ENCODE measurements at places on chromosomes 12 and 14.

- no peak for DNase-seq
Observed at GRCh38 chr12:122406701-122407164, 15.7 kb downstream of the CLIP1 start.

GRCh38 chr14:81408595-81408994, 8.5 kb upstream of the STON2 start:
- DNase-seq, result no peak

DNA sequence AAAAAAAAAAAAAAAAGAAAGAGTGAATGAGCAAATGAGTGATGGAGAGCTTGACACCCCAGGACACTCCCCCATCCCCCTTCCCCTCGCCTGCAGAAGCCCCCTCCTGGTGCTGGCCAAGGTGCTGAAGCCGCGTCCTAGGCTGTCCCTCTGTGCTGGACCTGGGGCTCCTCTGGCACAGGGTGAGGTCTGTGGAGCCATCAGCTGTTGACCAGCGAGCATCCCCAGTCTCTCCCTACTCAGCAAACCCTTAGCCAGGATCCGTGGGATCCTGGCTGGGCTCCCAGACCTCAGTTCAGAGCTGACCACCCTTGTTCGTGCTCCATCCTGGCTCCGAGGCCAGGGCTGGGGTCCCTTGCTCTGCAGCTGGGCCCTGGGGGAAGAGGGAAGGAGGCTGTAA, 5.4 kb upstream of the KIF26A start:
- no peak for DNase-seq

- no peak for DNase-seq
Observed at GRCh38 chr12:47155457-47156166, 75.9 kb upstream of the AMIGO2 start.

- no peak for DNase-seq
Observed at GRCh38 chr12:92134638-92135274, 10.9 kb downstream of the BTG1 start.

DNA sequence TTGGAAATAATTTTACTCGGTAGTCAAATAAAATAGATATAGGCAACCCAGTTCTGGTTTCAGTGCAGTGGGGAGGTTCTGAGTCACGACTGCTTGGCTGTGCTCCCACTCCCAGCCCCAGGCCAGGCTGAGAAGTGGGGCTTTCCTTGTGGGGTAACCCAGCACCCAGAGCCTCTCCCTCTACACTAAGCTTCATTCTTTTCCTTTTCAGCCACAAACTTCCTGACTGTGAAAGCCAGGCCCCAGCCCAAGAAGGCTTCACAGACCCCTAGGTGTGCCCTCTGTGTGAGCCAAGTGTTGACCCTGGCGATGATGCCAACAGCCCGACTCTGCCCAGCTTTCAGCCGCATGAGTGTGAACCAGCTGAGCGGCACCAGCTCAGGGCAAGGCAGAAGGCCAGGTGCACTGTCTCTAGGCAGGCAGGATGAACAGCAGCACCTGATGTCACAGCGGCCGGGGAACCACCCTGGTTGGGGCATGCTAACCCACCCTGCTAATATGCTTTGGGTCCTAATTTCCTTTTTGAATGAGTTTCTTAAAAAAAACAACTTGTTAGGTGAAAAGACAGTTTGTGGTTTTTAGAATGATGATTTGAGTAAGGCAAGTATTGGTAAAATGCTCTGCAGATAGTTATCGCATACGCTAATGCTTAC, 42.2 kb upstream of the ATP23 start:
- DNase-seq, result no peak

- no peak for DNase-seq
Observed at GRCh38 chr14:75181293-75182062, 5.1 kb upstream of the TMED10 start.

DNA sequence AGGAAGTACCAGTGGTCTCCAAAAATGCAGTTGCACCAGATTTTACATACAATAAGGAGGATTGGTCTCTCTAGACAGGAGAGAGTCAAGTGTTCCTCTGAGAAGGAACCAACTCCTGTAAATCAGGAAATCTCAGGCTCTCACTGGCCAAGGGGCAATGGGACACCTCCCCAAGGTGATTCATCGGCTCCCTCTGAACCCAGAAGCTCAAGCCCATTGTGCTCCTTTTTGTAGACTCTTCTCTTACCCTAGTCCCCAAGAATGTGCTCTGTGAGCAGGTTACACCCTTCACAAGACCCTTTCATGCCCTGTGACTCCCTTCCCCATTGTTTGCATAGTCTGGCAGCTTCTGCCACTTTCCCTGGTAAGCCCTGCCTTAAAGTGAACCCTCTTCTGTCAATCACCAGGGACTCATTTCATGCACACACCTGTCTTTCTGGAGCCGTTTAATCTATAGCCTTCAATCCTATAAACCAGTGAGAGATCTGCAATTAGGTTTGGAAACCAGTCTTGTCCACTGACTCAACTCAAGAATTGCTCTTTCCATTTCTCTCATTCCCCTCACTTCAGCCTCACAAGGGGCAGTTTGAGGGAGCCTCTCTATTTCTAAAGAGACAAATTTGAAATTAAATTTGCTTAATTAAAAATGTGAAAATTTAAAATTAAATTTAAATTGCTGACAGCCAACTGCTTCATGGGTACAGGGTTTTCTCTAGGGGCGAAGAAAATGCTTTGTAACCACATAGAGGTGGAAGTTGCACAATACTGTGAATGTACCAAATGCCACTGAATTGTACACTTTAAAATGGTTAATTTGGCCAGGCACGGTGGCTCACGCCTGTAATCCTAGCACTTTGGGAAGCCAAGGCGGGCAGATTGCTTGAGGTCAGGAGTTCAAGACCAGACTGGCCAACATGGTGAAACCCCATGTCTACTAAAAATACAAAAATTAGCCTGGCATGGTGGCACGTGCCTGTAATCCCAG, 38.3 kb upstream of the LTA4H start:
- no peak for DNase-seq

- no peak for DNase-seq
Observed at GRCh38 chr12:98352218-98352811, 163.1 kb upstream of the TMPO start.

DNA sequence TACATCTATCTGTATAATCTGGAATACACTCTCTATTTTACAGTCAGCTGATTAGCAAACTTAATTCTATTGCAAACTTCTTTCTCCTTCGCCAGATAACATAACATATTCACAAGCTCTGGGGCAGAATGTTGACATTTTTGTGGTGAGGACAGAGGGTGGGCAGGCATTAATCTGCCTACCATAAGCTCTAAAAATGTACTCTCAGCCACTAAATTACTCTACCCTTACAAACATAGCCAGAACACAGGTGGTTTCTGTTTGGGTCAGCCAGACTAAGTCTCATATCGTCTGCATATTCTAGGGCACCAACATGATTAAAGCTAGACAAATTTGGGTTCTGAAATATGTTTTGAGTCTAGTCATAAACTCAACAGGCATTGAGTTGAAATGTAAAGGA, 90.1 kb downstream of the SLC6A15 start:
- DNase-seq, result no peak

DNA sequence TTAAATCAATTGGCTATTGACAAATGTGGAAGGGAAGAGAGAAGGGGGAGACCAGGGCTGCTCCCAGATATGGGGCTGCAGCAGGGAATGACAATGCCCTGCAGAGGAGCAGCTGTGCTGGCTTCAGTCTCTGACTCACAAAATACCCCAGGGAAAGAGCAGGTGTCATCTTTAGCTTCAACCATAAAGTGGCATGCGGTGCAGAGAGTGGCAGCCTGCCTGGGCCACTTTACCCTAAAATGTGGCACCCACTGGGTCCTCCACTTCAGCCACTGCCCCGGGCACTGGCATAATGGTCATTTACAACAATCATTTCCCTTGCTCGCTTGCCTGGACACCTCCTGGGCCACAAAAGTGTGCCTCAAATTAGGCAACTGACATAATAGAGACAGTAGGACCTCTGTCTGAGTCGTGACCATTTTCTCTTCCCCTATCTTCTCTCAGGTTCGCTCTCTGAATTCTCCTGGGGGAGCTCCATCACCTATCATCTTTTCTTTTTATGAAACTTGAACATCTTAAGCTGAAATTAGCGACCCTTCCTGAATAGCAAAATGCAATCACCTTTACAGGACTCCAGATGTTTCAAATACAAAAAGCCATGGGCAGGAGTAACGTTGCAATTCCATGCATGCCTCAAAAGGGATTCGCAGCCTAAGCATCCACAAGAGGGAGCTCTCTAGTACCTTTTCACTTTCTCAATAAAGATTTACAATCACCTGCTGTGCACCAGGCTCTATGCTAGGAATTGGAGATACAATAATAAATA, 179.9 kb upstream of the ATF7IP start:
- peak; percentile 10 for DNase-seq

DNA sequence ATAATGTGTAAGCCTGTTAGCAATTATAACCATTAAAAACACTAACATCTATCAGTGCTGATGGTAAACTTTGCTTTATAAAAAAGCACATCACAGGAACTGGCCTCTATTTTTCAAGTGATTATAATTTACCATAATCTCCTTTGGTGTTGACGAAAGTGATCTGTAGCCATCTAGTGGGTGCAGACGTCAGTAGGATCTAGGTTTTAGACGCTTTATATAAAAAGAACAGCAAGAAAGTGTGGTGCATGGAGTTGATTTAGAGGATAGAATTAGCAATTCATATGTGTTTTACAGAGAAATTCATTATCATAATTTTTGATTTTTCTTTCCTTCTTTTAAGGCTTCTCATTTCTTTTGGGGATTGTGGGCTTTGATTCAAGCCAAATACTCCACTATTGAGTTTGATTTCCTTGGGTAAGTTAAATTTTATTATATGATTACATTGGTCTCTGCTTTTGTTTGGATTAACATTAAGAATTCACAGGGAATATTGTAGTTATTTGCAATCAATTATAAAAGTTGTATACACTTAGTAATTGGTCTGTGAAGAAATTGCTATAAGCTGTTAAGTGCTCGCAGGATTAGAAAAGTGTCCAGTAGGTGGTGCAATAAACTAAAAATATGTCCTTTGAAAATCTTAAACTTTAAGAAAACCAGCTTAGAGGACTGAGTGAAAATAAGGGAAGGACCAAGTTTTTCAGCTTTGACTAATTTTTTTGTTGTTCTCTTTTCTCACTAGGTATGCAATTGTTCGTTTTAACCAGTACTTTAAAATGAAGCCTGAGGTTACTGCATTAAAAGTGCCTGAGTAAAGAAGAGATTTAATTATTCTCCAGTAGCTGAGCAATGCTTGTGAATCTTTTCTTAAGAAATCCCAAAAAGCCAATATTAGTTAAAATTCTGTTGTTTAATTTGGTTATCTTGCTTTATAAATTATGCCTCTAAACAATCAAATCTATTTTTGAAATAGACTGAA, 59.5 kb downstream of the ETNK1 start:
- DNase-seq, result no peak

DNA sequence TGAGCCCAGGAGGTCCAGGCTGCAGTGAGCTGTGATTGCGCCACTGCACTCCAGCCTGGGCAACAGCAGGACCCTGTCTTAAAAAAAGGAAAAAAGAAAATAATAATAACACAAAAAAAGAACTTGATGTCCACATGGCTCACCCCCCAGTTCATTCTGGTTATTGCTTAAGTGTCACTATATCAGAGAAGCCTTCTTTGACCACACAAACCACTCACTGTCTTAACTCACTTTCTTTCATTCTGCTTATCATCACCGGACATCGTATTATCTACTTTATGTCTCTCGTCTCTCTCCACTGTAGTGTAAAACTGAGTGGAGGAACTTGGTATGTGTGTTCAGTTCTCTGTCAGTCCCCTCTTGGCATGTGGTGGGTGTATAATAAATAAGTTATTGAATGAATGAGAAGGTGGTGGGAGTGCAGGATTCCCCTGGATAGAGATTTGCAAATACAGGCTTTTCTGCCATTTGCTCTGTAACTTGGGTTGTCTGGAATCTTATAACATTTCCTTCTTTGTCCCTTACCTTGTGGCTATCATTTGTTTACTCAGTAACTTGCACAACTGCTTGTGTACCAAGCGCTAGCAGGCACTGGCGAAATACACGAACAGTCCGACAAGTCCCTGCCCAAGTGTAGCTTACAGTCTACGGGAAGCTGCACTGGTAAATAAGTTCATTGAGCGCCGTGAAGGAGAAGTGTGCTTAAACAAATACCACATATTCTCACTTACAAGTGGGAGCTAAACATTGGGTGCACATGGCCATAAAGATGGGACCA, 86.6 kb upstream of the TRAF3 start:
- no peak for DNase-seq

DNA sequence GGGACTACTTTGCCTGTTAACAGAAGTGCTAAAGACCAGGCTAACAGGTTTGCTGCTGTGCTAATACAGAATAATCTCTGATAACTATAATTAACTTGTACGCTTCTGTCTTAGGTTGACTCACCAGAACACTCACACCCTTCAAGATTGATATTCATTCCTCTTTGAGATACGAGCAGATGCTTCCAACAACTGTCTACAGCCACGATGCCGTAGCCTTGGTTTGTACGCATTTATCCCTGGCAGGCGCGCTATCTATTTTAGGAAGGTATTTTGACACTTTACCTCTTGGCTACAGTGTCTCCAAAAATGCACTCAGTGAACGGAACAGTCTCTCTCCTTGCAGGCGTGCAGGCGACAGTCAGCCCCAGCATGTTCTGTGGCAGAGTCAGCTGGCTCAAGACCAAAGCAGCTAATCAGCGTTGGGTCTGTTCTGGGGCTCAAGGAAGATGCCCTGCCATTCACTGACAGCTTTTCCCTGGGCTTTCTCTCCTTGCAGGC, 146.4 kb upstream of the PRICKLE1 start:
- DNase-seq, result no peak

GRCh38 chr12:77995436-77996167, 164.9 kb downstream of the NAV3 start:
- no peak for DNase-seq

DNA sequence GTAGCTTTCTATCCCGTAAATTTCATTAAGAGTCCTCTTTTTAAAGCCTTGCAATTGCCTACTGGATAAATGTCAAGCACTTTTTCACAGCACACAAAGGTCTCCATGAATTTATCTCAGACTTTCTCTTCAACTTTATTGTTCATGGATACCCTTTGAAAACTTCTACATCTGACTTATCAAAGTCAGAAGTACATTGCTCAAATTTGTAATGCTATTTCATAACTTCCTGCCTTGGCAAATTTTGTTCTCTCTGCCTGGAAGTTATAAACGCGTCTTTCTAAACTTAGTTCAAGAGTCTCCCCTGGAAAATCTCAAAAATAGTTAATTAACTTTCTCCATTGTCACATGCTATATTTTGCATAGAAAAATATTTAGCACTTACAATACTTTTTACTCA, 55.9 kb upstream of the RERGL start:
- no peak for DNase-seq

DNA sequence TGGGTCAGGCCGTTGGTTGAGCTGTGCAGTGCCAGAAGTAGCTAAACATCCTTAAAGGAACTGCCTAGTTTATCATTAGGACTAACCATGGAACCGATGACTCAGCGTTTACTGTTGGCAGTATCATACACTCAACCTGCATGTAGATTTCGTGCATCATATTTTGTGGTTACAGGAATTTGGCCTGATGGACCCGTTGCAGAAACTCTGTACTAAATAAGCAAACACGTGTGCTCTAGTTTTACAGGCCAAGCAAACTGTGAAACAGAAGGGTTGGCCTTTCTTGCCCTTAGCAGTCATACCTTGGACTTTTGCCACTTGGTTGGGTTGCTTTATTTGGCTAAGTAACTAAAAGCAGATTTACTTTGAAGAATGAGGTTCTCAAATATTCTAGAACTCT, 35.6 kb downstream of the DGLUCY start:
- peak; percentile 88 for DNase-seq

- no peak for DNase-seq
Observed at GRCh38 chr14:64059454-64060198, 206.8 kb downstream of the SYNE2 start.

All from smooth muscle cell of the brain vasculature (primary cell).